ENCODE measurements at places on chromosomes 2 and 18.

GRCh38 chr2:47867205-47867604 is 39.1 kb downstream of the FBXO11 start:
- DNase-seq = no peak

GRCh38 chr2:174083843-174084458 is 118.8 kb upstream of the SP3 start:
- DNase-seq = no peak

GRCh38 chr18:58125756-58126155 is 81.7 kb downstream of the NEDD4L start:
- no peak for DNase-seq

GRCh38 chr2:68632021-68632420 is 11.4 kb upstream of the PROKR1 start:
- no peak for DNase-seq

DNA sequence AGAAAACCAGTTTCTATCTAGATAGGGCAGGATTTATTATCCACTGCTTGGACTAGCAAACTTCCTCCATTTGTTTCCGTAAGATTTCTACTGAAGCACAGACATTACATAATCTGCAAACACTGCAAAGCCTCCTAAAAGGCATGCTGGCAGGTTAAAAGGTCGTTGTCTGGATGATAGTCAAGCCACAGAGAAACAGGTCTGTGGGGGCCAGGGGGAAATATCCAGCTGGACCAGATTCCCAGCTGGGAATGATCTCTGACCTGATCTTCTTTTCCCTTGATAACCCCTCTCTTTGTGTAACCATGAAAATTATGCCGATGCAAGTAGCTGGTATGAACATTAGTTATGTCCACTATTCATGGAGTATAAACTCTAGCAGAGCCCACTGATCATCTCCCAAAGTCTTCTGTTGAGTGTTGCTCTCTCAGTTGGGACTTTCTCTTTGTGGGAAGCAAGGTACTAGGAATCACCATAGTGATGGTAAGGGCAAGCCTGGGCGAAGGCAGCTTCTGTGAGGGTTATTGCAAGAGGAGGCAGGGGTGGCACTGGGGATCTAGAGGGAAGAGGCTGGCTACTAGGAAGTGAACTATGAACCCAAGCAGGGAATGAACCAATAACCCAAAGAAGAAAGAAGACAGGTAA is 61.3 kb downstream of the GDF7 start:
- no peak for DNase-seq

DNA sequence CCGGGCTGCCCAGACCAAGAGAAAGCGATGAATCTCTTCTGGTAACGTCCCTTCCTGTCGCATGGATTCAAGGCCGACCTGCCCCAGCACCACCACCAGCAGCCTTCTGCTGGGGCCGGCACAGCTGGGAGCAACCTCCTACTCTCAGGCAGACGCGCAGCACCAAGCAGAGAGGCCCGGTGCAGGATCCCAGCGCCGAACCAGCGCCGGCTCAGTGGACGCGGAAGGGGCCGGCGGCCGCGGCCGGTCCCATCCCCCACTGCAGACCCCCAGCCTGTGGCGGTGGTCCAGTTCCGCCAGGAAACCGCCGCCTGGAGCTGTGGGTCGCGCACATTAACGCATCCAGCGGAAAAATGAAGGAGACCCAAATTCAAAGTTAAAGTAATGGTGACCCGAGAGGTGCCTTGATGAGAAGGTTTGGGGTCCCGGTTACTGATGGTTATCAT is 525 bp upstream of the MAL start:
- DNase-seq = no peak

DNA sequence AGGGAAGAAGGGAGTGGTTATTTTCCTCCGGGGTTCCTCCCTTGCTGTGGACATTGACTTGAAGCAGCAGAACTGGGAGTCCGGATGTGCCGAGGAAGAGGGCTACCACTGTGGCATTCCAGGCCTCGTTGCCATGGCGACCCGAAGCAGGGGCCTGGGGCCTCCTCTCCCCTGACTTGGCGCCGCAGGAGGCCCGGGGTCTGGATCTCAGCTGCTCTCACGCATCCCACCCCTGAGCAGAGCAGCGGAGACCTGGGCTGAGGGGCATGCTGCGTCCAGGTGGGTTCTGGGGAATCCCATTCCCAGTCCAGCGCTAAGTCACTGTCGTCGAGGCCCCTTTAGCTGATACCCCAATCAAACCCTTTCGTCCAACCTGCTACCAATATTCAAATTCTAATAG is 100.2 kb downstream of the BCL11A start:
- no peak for DNase-seq

DNA sequence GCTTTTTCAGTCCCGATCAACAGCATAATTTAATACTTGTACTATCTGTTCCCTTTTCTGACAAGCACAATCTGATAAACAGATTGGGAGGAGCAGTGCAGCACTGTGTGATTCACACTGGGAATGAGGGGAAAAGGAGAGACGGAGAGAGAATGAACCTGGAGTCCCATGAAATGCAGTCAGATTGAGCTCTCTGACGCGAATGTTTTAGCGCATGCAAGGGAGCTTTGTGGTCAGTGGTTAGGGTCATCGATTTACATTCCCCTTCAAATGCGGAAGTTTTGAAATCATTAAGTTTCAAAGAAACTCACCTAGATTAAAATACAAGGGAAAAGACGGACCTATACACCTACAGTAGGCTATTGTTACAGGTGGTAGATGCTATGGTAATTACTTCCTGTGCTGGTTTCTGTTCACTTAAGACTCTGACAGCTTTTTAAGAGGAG is 99.6 kb downstream of the KCTD1 start:
- DNase-seq = no peak

GRCh38 chr2:69624611-69625010 is 18.9 kb downstream of the AAK1 start:
- no peak for DNase-seq

- DNase-seq = no peak
Measured at GRCh38 chr2:200068642-200069041, 113.3 kb downstream of the MAIP1 start.

- no peak for DNase-seq
Measured at GRCh38 chr2:207077266-207077665, 88.5 kb downstream of the KLF7 start.

DNA sequence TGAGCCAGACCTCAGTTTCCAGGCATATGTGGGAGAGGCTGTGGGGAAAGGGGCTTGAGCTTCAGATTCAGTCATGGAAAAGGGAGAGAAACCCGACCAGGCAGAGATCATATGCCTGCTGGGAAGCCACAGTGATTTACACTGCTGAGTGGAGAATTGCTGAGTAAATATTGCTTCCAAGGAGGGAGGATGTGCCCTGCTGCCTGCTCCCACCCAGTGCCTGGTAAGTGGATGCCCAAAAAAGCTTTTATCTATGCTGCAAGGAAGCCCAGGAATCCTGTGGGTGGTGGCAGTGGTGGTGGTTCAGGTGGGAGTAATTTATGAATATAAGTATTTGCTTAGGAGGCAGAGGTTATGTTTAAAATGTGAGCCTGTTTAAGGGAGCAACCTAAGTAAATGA is 39.5 kb downstream of the INO80C start:
- DNase-seq = peak; percentile 30
